ENCODE measurements at places on chromosomes 3 and 15. TPM values are rescaled to one million over a fixed set of nuclear protein-coding genes. Genes with fewer than 3 reads are reported as not detected.

ERC2 gene
- not detected for total RNA-seq

LHFPL4 gene
- 0.07 TPM for total RNA-seq

LEKR1 gene
- 0.49 TPM for total RNA-seq

CDCP1 gene
- 7.7 TPM for total RNA-seq

UBE2E2 gene
- total RNA-seq = 44.2 TPM

TMEM207 gene
- not detected for total RNA-seq

LDHAL6B gene
- not detected for total RNA-seq

NR2E3 gene
- total RNA-seq = 0.09 TPM

RAD51 gene
- total RNA-seq = 23.7 TPM

SAMD7 gene
- not detected for total RNA-seq

ST8SIA2 gene
- 0.37 TPM for total RNA-seq

A4GNT gene
- not detected for total RNA-seq

SLC12A1 gene
- total RNA-seq = not detected

KCNMB2 gene
- not detected for total RNA-seq

CYP11A1 gene
- not detected for total RNA-seq

CHCHD4 gene
- 37.8 TPM for total RNA-seq

MEX3B gene
- total RNA-seq = 2.9 TPM

AQP9 gene
- total RNA-seq = 0.05 TPM

ADAMTSL3 gene
- 0.56 TPM for total RNA-seq

RBPMS2 gene
- 7.2 TPM for total RNA-seq

FANCD2OS gene
- not detected for total RNA-seq

KNG1 gene
- total RNA-seq = not detected

CELF6 gene
- not detected for total RNA-seq

SKIL gene
- 23.5 TPM for total RNA-seq

APH1B gene
- total RNA-seq = 21.5 TPM

SEMA3B gene
- 7.7 TPM for total RNA-seq

GABRB3 gene
- 98.3 TPM for total RNA-seq

HTR3E gene
- total RNA-seq = not detected

C2CD4B gene
- 0.10 TPM for total RNA-seq

GHRL gene
- not detected for total RNA-seq

CYP1A1 gene
- 1.5 TPM for total RNA-seq

CRBN gene
- 25.5 TPM for total RNA-seq

SAXO2 gene
- 0.99 TPM for total RNA-seq

CHRNA5 gene
- 30.7 TPM for total RNA-seq

SLC38A3 gene
- 0.06 TPM for total RNA-seq
